ENCODE measurements at places on chromosomes 3 and 15. TPM values are rescaled to one million over a fixed set of nuclear protein-coding genes. Genes with fewer than 3 reads are reported as not detected.

The CCPG1 gene
- total RNA-seq, result 90.6 TPM

The REC114 gene
- not detected for total RNA-seq

The GUCA1C gene
- not detected for total RNA-seq

The TMEM266 gene
- total RNA-seq, result 0.22 TPM

All from sciatic nerve (tissue), 2 donors.